ENCODE measurements at places on chromosomes 2 and 18.

DNA sequence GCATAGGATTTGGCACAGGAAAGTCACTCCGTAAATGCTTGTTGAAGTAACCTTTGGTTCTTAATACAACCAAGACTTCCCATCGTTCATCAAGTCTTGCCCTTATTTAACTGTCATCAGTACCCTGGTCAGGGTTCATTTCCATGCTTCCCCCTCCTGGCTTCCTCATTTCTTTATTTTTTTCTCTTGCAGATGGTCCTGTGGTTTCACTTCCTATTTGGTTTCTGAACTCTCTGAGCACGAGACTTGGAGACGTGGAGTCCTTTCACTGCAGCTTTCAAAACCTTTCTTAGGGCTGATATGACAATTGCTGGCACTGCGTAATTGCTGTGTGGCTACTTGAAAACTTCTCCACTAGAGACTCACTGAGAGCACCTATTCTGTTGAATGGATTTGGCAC, 59.9 kb upstream of the PID1 start:
- DNase-seq, result no peak

DNA sequence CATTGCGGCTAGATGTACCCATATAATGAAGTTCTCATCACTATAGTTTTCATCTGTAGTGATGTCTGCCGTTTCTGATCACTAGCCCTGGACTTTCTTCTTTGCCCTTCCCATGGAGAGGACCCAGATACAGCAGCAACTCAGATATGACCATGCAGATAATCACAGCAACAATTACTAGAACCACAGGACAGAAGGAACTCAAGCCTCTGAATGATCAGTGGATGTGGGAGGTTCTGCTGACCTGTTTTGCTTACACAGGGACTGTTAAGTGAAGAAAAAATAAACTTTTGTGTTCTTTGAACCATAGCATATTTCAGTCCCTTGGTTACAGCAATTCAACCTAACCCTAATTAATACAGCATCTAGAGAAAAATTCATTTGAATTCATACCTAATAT, 62.7 kb downstream of the ACVR1 start:
- DNase-seq, result no peak

GRCh38 chr2:20473128-20473527, 26.3 kb downstream of the RHOB start:
- DNase-seq, result no peak

DNA sequence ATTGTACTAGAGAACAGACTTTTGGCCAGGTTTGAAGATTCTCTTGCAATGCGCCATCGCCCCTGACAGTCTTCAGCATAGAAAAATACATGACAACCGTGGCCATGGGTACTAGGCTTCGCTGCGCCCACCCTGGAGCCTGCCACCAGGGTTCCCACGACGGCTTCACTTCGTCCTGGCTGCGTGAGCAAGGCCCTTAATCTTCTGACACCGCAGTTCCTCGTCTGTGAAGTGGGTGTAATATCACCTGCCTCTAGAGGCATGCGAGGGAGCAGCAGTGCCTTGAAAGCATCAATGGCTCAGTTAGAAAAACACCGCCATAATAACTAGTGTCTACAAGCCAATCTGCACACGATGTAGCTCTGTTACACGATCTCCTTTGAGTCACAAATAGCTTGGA, 175.2 kb upstream of the HS6ST1 start:
- DNase-seq, result no peak

GRCh38 chr2:240220371-240220770, 79.9 kb upstream of the OTOS start:
- DNase-seq, result no peak

GRCh38 chr2:215760091-215760490, 253.3 kb downstream of the MREG start:
- no peak for DNase-seq
